ENCODE measurements at places on chromosomes 11 and 22. TPM values are rescaled to one million over a fixed set of nuclear protein-coding genes. Genes with fewer than 3 reads are reported as not detected.

GRCh38 chr22:22144858-22145257 is 99.7 kb upstream of the VPREB1 start:
- DNase-seq = no peak

GRCh38 chr11:118226781-118227180 is 2.0 kb upstream of the JAML start:
- DNase-seq = no peak

TMA7B gene
- 0.14 TPM for polyA plus RNA-seq

C1QTNF4 gene
- 13.5 TPM for polyA plus RNA-seq

GRCh38 chr11:2883979-2884815 is 1.4 kb downstream of the CDKN1C start:
- DNase-seq = no peak

DNA sequence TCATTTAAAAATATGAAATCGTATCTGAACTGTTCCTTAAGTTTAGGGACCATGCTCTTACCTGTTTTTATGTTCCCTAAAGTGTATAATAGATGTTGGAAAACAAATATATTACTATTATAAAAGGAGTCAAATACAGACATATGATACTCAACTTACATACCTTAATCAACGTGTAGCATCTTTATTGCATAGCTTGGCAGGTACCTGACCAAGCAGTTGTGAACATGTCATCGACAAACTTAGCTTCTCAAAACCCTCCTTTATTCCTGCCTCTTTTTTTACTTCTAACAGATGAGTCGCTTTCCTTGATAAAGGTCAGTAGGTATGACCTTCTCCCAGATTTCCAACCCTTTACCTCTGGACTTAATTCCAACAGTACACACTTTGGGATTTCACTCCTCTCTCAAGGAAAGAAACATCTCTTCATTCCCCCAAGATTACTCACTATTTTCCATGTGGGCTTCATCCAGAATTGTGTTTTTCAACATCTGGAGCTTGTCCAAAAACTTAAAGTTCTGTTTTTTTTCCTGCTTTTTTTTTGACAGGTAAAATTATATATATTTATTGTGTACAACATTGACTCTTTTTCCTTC is 11.9 kb downstream of the HIPK3 start:
- no peak for DNase-seq

OR6T1 gene
- not detected for polyA plus RNA-seq

ROBO4 gene
- polyA plus RNA-seq = 25.4 TPM

- DNase-seq = no peak
These were observed 1.4 kb upstream of the CELSR1 start for GRCh38 chr22:46538814-46539160.

- no peak for DNase-seq
These were observed 2.0 kb downstream of the BACE1 start for GRCh38 chr11:117313828-117314768.

GRCh38 chr11:19845626-19846025 is 133.0 kb downstream of the NAV2 start:
- DNase-seq = no peak

- no peak for DNase-seq
These were observed 128.1 kb downstream of the CTTN start for GRCh38 chr11:70526116-70527045.

DNA sequence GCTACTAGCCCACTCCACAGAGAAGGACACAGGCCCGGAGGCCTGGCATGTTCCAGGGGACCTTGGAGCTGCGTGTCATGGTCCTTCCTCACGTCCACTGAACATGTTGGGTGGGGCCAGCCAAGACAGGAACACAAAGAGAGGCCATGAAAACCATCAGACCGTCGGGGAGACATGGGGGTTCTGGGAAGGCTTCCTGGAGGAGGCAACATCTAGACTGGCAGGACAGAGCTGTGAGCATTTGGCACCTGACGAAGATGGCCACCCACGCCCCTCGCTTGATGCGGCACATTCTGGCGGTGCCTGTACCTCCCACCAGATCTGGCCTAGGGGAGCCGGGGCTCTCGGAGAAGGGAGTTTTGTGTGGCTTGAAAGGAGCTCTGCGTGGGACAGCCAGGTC is 24.7 kb upstream of the ARHGAP8 start:
- no peak for DNase-seq

DNA sequence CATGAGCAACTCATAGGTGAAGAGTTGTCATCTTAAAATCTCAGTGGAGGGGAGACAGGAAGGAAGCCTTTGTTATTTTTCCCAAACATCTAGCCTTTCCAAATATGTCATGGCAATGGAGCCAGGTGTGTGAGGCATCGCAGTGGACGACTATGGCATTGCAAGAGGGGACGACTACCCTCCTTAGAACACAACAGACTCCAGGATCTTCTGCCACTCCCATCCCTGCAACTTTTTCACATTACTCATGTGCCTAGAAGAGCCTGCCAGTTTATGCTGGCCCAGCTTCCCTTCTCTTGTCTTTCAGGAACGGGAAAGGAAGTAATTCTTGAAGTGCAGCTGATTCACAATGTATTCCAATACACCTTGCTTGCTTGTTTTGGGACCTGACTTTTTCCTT is 1008.4 kb downstream of the OPCML start:
- DNase-seq = no peak

GRCh38 chr11:111347002-111347722 is 31.9 kb downstream of the POU2AF1 start:
- no peak for DNase-seq

DNA sequence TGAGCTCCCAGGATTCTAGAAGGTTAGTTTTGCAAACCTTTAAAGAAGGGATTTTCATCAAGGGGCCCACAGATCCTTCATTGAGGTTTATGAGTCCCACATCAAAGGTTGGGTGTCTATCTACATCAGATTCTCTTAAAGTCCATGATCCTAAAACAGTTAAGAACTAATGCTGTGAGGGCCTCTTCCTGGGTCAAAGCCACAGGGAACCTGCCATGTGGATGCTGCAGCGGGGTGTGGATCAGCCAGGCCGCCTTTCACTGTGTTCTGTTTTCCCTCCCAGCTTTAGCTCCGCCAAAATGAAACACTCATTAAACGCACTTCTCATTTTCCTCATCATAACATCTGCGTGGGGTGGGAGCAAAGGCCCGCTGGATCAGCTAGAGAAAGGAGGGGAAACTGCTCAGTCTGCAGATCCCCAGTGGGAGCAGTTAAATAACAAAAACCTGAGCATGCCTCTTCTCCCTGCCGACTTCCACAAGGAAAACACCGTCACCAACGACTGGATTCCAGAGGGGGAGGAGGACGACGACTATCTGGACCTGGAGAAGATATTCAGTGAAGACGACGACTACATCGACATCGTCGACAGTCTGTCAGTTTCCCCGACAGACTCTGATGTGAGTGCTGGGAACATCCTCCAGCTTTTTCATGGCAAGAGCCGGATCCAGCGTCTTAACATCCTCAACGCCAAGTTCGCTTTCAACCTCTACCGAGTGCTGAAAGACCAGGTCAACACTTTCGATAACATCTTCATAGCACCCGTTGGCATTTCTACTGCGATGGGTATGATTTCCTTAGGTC is 5.3 kb downstream of the SERPIND1 start:
- DNase-seq = no peak

TUBA8 gene
- 2.6 TPM for polyA plus RNA-seq

SLC6A5 gene
- polyA plus RNA-seq = 0.14 TPM

TSPAN32 gene
- 1.9 TPM for polyA plus RNA-seq

OR51E2 gene
- polyA plus RNA-seq = 0.82 TPM

DNA sequence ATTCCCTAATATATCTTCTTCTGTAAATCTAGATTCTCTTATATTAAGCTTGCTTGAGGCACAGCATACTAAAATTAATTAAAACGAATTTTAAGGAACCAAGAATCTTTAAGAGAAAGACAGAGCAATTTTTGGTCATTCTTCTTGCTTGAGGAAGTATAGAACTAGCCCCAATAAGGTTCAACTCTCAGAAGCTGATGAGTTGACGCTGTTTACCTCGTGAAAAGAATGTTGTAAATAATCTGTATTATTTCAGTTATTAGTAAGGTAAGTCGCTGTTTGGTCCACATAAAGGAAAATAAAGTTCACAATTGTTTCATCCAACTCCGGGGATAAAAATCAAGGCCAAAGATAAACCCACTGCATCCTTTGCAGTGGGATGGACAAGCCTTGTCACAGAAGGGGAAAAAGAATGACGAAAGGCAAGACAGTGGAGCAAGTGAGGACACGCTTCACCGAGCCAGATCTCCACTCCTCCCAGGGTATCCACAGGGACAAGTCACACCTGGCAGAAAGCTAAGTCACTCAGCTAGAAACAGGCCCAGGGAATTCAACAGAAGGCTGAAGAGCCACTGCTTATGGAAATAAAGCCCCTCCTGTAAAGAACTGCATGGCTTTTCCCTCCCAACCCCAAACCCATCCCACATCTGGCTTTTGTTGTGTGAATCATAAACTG is 752 bp downstream of the POU2AF1 start:
- DNase-seq = no peak

DNA sequence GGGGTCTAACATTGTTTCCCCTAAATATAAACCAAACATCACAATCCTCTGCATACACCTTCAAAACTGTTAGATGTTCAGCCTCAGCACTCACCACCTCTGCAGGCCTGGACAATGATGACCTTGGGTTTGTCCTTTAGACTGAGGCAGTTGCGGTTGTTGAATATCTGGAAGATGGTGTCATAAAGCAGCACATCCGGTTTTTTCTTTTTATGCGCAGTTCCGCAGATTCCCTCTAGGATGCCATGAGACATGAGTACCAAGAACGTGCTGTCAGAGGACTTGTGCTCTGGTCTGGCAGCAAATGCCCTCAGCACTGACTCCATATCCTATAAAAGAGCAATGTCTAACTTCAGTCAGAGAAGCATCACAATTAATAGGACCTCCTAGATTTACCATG is 22.8 kb downstream of the CASP5 start:
- no peak for DNase-seq

- DNase-seq = no peak
These were observed 23.8 kb downstream of the MICAL2 start for GRCh38 chr11:12134236-12134585.

DNA sequence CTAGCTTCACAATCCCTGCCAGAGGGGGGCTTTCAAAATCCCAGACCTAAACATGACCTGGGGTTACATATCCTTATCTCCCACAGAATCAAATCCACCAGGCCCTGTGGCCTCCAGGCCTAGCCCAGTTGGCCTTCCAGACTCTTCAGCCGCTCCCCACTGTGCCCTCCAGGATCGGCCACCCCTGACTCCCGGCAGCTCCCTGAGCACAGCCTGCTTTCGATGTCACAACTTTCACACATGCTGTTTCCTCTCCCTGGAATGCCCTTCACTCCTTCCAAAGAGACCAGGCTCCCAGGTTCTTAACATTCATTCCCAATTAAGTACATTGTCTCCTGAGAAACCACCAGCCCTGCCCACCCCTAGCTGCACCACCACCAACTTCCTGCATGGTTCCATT is 62.7 kb downstream of the CSNK2A3 start:
- no peak for DNase-seq

DNA sequence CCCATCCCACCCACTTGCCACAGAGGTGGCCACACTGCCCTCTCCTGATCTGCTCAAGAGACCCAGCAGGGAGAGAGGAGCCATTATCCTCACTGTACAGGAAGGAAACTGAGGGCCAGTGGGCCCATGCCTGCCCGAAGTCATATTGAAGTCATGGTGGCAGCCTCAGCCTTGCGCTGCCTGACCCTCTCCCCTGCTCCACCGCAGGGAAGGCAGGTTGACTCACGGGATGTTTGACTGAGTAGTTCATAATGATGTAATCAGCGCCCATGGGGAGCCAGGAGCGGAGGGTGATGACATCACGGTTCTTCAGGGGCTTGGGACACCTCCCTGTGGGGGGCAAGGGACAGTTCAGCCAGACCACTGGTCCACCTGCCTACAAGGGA is 6.1 kb upstream of the ARAP1 start:
- no peak for DNase-seq

UBQLN3 gene
- not detected for polyA plus RNA-seq

DNA sequence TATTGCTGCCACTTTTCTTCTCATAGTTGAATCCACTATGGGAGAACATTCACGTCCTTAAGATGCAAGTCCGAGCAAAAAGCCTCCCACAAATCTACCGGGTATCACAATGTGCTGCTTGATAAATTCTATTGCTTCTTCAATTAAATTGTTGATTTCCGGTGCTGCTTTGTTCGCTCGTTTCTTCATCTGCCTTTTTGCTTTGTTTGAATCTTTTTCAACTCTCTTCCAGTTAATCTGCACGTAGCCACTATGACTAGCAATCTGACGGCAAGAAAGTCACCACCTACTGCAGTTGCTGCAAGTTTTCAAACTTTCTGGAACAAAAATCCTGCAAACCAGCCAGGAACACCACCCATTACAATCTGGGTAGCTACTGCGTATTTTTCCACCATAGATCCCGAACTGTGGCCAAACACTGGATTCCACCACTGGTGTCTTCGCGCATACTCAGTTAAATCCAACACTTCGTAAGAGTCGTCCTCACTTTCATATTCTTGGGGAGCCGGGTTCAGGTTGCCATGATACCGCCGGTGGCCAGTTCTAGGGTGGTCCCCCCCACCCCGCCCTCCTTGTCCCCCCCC is 59.1 kb downstream of the CLMP start:
- DNase-seq = no peak

DNA sequence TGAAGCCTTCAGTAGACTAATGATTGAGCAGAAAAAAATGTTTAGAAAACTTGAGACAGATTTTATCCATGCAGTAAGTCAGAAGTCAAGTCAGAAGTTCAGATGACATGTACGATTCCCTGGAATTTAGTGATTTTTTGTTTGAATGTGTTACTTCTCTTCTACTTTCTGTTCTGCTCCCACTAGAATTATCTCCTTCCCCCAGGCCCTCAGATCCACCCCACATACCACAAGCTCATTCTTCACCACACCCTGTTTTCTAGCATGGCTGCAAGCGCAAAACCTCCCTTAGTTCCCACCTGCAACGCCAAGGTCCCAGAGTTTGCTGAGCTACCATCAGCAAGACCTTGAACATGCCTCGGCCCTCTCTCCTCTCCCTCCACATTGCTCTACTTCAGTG is 64.1 kb downstream of the KCNJ1 start:
- DNase-seq = no peak

Measured in left renal cortex interstitium (tissue), 4 donors.